T-helper 2 cell treated with Interferon-gamma antibody and Interleukin-4, amounts not matched to agents 5 μg/mL and 100 μg/mL, for 36 hours (primary cell): ENCODE measurements at places on chromosomes 11 and 22.
A peak's percentile ranks its signal among the peaks of the same experiment; 100 is the strongest.

DNA sequence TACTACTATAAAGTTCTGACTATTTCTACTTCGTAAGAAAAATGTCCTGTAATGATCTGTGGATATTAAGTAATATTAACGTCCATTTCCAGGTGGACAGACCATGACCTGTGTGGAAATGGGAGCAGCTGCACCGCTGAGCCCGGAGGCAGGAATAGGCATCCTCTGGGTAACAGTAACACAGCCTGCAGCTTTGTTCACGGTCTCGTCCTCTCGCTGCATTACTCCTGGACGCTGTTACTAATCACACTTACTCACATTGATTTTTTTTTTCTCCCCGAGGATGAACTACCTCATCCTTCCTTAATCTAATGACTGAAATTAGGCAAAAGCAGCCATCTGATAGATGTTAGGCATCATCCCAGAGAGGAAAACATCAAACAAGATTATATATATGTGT is 345.7 kb upstream of the NARS2 start:
- DNase-seq, result no peak

GRCh38 chr22:37544955-37545702 is 15.2 kb upstream of the CDC42EP1 start:
- DNase-seq, result peak; percentile 56

DNA sequence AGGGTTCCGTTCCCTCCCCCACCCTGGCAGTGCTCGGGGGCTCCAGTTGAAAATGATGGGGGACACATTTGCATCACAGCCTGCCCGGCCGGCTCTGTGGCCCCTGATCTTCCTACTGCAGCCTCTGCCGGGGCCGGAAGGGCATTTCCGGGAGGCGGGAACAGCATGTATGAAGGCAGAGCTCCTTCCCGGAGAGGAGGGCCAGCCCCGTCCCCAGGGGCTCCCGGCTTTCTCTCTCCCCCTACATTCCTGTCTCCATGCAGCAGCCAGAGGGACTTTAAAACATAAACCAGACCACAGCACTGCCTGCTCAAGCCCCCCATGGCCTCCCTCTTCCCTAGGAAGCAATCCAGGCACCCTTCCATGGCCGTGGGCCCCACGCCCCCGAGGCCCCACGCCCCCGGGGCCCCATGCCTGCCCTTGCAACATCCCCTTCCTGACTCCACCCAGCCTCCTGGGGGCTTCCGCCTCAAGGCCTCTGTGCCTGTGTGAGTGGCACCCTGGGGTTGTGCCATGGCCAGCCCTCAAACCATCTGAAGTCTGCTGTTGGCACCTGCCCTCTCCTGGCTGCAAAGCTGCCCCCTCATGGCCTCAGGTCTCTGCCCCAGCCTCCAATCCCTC is 73.1 kb downstream of the CDKN1C start:
- no peak for DNase-seq

GRCh38 chr11:64843686-64844329 is 645 bp downstream of the CDC42BPG start:
- no peak for DNase-seq

DNA sequence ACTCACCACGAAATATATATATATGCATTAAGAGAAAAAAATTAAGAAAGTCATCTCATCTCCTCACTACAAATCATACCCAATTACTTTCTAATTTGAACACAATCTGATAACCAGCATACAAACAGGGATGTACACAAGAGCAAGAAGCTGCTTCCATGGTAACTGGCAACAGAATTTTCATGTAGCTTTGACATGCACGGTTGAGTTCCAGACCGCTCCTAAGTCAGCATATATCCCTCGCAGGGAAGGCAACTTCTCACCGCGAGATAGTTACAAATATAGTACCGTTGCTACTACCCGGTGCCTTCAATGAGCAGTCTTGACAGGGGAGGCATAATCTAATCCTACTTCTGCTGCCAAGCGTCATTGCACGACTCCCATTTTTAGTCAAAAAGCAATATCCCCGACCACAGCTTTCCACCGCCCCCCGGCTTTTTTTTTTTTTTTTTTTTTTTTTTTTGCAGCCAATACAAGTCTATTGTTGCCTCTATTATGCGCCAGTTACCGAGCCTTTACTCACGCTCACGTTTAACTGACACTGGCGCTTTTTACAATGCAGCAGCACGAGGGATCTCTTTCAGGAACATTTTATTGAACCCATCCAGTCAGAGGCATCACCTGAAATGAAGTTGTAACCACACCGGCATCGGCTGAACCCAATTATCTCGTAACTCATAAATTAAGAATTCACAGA is 2.2 kb downstream of the CADM1 start:
- peak; percentile 4 for DNase-seq

- no peak for DNase-seq
Observed at GRCh38 chr11:12280199-12280837, 97.1 kb upstream of the PARVA start.

- no peak for DNase-seq
Observed at GRCh38 chr22:28892175-28892731, 8.9 kb downstream of the ZNRF3 start.

DNA sequence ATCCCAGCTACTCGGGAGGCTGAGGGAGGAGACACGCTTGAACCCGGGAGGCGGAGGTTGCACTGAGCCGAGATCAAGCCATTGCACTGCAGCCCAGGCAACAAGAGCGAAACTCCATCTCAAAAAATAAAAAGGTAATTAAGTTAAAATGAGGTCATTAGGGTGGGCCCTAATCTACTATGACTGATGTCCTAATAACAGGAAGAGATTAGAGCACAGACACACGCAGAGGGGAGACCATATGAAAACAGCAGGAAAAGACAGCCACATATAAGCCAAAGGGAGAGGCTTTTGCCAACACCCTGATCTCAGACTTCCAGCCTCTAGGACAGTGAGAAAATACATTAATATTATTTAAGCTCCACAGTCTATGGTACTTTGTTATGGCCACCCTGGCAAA is 17.3 kb downstream of the LARGE1 start:
- no peak for DNase-seq

- DNase-seq, result no peak
Observed at GRCh38 chr11:134543645-134544044, 131.6 kb upstream of the B3GAT1 start.

- DNase-seq, result no peak
Observed at GRCh38 chr11:62505059-62505439, 41.6 kb downstream of the AHNAK start.

DNA sequence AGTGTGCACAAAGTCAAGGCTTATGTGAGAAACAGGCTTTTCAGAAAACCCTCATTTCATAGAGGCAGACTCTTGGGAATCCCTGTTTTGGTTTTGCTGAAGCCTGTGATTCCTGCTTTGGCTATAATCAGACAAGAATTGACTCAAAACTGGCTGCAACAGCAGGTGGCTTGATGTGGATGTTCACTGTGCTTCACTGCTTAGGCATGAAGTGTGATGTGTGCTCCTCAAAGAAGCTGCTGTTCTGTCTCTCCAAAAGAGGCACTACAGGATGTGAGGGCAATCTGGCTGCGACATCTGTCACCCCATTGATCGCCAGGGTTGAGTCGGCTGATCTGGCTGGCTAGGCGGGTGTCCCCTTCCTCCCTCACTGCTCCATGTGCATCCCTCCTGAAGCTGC is 103.5 kb downstream of the C11orf58 start:
- no peak for DNase-seq

GRCh38 chr22:46619240-46619829 is 851 bp upstream of the GRAMD4 start:
- DNase-seq, result no peak
